H54 (cell line): ENCODE measurements at places on chromosomes 2 and 18.

DNA sequence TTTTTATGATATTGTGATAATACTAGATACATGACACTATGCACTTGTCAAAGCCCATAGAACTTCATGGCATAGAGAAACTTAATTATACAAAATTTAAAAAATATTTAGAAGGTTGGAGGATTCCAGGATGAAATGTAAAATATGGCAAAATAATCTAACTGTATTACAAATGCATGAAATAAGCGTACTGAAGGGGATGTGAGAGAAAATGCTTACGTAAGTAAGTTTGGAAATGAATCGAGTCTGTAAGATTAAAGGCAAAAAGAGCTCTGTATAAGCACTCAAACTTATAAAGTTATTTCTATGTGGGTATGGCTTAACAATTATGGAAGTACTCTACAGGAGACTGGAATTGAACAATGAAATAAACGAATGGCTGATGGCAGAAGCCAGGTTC, 13.4 kb upstream of the CDC42EP3 start:
- no peak for DNase-seq

DNA sequence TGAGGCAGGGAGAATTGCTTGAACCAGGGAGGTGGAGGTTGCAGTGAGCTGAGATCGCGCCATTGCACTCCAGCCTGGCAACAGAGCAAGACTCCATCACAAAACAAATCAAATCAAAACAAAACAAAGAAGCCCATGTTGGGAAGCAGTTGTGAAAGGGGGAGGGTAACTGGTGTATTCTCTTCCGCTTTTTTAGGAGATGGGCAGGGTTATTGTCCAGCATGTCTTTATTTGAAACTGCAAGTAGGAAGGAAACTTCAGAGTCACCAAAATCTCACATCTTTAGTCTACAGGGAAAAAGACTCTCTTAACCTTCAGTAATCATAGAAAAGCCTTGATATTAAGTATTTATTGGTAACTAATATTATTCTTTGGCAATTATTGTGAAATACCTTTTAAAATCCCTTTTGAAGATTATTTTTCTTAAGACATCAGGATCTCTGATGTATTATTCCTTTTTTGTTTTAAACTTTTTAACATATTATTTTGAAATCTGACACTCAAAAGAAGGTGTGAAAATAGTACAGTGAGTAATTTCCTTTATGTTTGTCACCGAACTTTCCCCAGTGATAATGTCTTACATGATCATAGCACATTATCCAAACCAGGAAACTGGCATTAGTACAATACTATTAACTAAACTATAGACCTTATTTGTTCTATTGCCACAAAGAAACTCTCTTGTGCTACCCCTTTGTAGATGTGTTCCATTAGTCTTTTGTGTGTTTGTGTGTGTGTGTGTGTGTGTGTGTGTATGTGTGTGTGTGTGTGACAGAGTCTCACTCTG, 84.3 kb upstream of the LTBP1 start:
- no peak for DNase-seq

- DNase-seq, result no peak
Observed at GRCh38 chr2:168075446-168075845, 171.9 kb downstream of the STK39 start.

DNA sequence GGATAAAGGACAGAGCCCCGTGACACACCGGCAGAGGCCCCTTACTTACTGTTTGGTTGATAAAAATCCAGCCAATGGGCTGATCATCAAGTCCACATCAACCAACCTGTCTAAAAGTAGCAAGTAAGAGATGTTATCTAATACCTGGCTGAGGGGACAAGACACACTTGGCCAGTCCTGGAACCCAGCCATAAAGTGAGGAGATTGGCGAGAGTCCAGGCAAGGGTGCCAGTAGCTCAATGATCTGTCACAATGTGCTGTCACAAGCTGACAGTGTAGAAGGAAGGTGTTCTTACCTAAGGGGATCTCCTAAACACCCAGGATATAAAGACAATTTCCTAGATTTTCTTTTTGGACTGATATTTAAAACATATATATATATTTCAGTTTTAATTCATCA, 61.7 kb upstream of the IL1R2 start:
- no peak for DNase-seq

DNA sequence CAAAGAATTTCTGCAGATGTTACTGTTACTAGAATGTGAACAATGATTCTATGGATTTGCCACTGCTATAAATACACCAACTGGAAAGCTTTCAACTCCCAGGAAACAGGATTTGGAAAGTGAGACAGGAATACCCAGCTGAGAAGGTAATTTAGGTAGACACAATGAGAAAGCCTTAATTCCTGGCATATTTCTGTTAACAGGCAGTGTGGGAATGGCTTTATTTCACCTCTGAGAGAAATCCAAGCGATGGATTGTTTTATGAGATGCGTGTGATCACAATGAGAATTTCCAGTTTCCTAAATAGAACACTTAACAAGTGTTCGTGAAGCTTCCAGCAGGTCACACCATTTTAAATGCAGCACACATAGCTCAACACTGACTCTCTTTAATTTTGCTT, 133.0 kb downstream of the SLC8A1 start:
- DNase-seq, result no peak

- DNase-seq, result no peak
Observed at GRCh38 chr2:212176151-212176550, 362.5 kb downstream of the ERBB4 start.

GRCh38 chr2:70790136-70790828, at the start of gene FIGLA:
FIGLA (minus strand) TSS chr2:70790643; CDS start chr2:70790638, 5 bp downstream.
- DNase-seq, result no peak
